Calu3 (cell line): ENCODE measurements at places on chromosomes 3 and 15.

- peak; percentile 93 for DNase-seq
Observed at GRCh38 chr15:100849021-100849854, 30.4 kb upstream of the ALDH1A3 start.

- no peak for DNase-seq
Observed at GRCh38 chr3:122322095-122323075, 2.7 kb upstream of the CSTA start.

DNA sequence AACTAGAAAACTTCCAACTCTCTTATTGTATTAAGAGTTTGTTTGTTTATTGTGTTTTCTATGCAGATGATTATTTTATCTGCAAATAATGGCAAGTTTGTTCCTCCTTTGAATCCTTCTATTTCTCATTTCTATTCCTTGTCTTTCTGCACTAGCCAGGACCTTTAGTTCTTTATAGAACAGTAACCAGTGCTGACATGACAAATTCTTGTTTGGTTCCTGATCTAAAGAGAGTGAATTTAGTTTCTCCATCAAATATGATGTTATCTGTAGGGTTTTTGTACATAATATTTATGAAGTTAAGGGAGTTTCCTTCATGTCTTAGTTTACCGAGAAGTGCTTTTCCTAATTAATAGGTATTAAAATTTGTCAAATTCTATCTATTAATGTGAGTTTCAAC lies 100.8 kb upstream of the STRIT1 start:
- DNase-seq = no peak

DNA sequence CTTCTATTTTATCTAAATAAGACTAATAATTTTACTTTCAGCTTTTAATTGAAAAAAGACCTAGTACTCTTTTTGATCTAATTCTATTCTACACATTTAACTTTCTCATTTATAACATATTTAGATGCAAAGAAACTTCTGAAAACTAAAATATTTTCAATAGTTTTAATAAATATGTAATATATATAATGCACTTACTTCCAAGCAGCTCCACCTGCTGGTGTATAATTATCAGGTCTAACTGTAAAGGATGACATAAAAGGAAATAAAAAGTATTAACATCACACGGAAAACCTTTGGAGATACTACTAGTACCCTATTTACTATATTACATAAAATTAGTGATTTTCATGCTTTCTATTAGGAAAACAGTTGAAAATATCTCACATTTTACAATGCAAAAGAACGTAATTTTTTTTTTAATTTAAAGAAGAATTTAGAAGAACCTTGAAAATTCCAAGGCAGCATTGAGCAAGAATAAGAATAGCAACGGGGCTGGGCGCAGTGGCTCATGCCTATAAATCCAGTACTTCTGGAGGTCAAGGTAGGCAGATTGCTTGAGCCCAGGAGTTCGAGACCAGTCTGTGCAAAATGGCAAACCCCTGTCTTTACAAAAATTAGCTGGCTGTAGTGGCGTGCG lies 10.2 kb downstream of the PLSCR5 start:
- no peak for DNase-seq

- DNase-seq = no peak
Observed at GRCh38 chr3:164608554-164609276, 469.6 kb downstream of the SI start.

- no peak for DNase-seq
Observed at GRCh38 chr3:9070961-9071360, 107.7 kb upstream of the RAD18 start.

DNA sequence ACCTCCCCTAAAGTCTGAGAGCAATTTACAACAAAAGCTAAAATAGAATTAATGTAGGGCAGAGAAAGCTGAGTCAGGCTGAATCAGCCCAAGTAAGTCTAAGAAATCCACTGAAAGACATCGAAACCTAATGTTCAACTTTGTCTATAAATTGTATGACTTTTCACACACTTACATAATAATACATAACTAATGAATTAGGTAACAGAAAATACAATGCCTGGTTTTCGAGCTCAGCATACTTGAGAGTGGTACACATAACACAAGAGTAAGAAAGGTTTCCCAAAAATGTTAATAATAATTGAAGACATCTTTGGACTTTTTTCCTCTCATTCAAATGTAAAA lies 55.3 kb upstream of the VGLL4 start:
- no peak for DNase-seq

- no peak for DNase-seq
Observed at GRCh38 chr15:93037820-93038705, 50.9 kb downstream of the RGMA start.

DNA sequence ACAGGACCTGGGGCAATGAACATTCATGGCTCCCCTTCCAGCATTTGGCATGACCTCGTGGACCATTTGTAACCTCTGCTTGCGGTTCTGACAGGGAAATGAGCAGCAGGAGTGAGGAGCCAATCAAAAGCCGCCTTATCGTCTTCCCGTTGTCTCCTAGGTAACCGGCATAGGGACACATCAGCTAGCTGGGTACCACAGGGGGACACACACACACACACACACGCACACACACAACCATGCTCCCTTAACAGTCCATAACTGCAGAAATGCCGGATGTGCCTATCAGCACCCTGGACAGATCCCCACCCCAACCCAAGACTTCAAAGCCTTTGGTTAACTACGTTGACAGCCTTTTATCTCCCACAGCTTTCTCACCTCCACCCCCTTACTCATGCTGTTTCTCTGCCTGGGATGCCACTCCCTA lies 53.4 kb upstream of the CCDC174 start:
- peak; percentile 39 for DNase-seq

DNA sequence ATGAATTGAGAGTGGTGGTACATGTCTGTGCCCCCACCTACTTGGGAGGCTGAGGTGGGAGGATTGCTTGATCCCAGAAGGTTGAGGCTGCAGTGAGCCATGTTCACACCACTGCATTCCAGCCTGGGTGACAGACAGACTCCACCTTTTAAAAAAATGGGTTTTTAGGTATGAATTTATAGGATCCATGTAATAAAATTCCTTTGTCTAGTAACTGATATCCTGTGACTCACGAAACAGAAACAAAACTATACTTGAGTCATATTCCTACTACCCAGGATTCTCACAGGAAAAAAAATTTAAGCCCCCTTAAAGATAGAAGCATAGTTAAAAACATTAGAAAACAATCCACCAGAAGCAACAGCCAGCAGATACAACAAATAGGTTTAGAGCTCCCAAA lies 10.0 kb upstream of the CRTC3 start:
- no peak for DNase-seq

GRCh38 chr15:43093026-43093425 lies 12.8 kb downstream of the UBR1 start:
- no peak for DNase-seq

- DNase-seq = no peak
Observed at GRCh38 chr15:39400821-39401550, 179.9 kb upstream of the THBS1 start.
